Gastroesophageal sphincter (tissue), 4 donors: ENCODE measurements at places on chromosomes 12 and 14.

DNA sequence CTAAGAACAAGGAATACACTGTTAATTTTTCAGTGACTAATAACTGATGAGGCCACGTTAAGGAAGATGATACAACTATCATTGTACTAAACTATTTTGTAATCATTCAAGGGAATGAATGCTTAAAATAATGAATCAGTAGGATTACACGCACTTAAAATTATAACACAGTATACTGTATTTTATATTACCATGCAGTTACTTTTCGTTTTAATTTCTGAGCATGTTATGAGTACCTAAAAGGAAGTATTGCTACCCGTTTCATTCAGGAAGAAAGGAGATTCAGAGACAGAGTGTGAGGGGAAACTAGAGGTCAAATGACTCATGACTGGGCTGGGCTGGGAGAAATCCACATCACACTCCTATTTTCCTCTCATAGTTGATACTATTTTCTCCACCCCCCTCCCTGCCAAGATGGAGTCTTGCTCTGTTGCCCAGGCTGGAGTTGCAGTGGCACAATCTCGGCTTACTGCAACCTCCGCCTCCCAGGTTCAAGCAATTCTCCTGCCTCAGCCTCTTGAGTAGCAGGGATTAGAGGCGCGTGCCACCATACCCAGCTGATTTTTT, 202.0 kb downstream of the PPM1H start:
- ATAC-seq, result peak; percentile 19

DNA sequence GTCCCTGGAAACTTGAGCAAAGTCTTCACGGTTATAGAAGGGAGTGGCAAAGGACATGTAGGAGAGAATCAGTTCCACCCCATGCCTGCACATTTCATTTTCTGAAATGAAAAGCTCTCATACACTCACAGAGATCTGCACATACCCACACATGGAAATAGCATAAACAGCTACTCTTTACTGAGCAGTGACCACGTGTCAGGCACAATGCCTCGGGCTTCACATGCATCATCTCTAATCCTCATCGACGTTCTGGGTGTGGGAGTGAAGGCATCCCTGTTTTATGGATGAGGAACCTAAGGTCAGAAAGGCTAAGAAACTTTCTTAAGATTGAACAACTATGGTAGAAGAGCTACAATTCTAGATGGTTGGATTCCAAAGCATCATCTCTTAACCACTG, 198.8 kb downstream of the DAD1 start:
- no peak for ATAC-seq

DNA sequence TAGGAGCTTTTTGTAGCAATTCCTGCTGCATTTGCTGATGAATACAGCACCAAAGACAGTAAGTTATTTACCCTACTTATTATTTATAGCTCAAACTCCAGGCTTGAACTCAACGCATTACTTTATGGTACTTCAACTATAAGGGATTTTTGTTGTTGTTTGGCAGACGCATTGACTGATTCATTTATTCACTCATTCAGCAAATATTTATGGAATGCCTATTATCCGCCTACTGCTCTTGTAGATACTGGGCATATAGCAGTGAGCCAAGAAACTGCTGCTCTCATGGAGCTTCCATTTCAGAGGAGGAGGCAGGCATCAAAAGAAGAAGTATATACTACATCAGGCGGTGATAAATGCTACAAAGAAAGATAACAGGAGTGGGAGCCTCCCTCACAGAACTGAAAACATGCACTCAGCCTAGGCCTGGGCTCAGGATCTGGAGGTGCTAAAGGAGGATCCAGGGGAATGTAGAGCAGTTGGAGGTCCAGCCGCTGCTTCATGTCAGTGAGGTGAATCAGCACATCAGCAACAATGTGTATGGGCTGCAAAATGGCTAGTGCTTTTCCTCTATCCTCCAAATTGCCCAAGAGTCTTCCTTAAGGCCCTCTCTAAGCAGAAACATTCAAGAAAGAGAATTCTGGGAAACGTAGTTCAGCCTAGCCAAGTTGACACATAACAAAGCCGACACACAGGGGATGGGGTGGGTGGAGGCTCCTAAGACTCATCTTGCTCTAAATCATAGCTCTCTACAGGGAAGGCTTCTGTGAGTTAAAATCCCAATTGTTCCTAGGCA, 157.5 kb downstream of the NRXN3 start:
- no peak for ATAC-seq

GRCh38 chr12:62130834-62131552, 129.2 kb upstream of the USP15 start:
- ATAC-seq, result no peak

GRCh38 chr12:132285991-132286681, 43.3 kb downstream of the GALNT9 start:
- peak; percentile 80 for ATAC-seq

DNA sequence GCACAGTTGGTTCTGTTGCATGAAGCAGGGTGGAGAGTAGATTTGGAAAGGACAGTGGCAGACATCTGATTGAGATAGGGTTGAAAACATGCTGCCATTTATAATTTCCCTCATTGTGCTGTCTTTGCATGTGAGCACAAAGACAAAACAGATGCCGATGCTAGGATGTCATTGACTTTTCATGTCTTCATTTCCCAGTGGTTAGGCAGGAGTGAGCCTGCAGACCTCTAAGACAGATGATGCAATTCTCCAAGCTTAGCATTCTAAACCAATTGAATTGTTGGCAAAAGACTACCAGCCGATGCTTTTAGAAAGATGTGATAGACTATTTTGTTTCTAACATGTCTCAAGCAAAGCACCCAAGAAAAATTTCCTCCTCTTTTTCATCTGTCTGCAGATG, 37.1 kb upstream of the PELI2 start:
- ATAC-seq, result no peak

DNA sequence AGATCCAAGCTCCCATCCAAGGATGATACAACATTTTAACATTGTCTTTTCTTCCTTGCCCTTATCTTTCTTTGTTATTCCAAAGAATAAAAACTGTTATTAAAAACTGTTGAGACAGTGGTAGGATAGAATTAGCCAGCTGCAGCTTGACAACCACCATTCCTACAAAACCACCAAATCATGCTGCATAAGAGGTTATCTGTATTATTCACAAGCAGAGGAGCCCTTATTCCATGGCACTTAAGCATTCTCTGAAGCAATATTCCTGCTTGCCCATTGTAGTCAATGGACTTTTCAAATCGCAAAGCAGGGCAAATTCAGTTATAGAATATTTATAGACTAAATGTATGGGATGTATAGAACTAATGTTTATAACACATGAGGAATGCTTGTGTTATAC, 3.4 kb downstream of the ABCD2 start:
- no peak for ATAC-seq

- no peak for ATAC-seq
These were observed 2.2 kb upstream of the YAF2 start for GRCh38 chr12:42240131-42240750.
